ENCODE measurements at places on chromosomes 2 and 18. TPM values are rescaled to one million over a fixed set of nuclear protein-coding genes. Genes with fewer than 3 reads are reported as not detected.

GRCh38 chr2:157848213-157848612, 27.9 kb downstream of the ACVR1 start:
- DNase-seq, result no peak

The ABHD3 gene
- 11.7 TPM for total RNA-seq

GRCh38 chr2:144686518-144687215, 166.7 kb upstream of the ZEB2 start:
- no peak for DNase-seq

DNA sequence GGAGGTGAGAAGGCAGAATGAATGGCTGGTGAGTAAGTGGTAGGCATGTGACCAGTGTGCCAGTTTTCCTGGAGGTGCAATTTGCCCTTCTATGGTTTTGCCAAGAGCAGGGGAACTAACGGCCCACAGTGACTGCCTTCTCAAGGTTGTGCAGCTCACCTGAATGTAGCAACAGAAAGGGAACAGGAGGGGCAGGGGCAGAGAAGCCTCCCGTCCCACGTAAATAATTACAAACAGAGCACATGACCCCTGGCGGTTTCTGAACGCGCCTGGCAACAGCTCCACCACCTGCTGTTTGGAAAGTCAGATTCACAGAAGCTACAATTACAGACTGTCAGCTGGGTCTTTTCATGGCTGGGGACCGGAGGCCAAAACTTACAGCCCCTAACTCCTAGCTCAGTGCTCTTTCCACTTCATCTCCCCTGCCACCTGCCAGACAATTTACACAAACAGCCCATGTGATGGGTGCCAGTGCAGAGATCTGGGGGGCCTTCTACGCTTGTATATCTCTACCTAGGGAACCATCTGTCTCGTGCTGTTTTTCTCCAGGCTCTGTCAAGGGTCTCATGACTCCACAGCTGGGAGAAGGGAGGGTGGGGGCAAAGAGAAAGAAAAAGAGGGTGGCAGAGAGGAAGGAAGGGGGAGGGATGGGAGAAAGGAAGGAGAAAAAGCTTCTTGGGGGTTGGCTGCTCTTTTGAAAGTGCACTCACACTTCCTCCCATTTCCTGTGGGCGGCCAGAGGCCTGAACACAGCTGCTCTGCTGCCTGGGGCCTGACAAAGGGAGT, 69.6 kb downstream of the POLR1A start:
- DNase-seq, result peak; percentile 93

GRCh38 chr2:203535784-203536585, 884 bp upstream of the RAPH1 start:
- DNase-seq, result no peak

GRCh38 chr18:6624271-6624660, 105.2 kb upstream of the ARHGAP28 start:
- DNase-seq, result no peak

GRCh38 chr2:220002251-220002650, 374.8 kb downstream of the SLC4A3 start:
- no peak for DNase-seq

The TSPYL6 gene
- not detected for total RNA-seq

Data from sigmoid colon (tissue), 7 donors.